NCI-H1417 (cell line): ENCODE measurements at places on chromosomes 6 and 20.

DNA sequence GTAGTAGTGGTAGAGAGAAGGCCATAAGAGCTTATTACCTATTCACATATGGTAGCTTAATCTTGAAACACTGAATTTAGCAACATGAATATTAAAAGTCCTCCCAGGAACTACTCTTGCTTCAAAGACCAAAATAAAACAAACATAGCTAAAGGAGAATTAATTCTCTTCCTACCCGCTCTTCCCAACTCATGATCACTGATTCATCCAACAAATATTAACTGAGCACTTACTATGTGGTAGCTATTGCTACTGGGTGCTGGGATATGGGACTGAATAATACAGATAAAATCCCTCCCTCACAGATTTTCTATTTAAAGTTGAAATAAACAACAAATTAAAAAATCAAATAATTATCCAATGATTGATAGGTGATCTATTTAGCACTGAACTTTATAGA lies 287.1 kb downstream of the BTBD9 start:
- DNase-seq = no peak

- DNase-seq = no peak
These were observed 315.6 kb downstream of the TPBG start for GRCh38 chr6:82679232-82679631.

GRCh38 chr6:4781426-4781825 lies 5.2 kb downstream of the CDYL start:
- DNase-seq = no peak

- DNase-seq = peak; percentile 8
These were observed 169.1 kb upstream of the CDYL start for GRCh38 chr6:4606821-4607704.

GRCh38 chr6:109261811-109262210 lies 120.5 kb downstream of the CD164 start:
- no peak for DNase-seq

DNA sequence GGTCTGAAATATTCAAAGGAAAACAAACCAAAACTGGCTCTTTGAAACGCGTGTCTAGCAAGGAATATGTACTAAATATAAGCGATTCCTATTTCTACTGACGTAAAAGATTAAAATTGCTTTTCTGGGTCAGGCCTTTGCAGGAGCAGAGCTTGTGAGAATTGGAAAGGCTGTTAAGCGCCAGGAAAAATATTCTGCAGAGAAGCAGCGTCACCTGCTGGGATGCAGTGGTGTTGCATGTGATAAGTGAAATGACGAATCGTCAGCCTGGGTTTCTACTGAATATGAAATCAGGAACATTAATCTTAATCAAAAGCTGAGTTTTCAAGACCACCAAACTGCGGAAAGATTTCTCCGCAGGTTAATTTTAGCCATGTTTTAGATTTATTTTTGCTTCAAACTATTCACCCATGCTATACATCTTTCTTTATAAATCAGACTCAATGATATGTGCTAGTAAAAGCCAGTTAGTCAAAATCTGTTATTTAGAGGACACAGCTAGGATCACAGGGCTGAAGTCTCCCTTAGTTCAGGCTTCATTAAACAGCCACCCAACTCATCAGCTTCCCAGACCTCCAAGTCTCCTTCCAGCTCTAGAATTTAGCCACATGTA lies 67.4 kb downstream of the ALDH8A1 start:
- DNase-seq = peak; percentile 86

DNA sequence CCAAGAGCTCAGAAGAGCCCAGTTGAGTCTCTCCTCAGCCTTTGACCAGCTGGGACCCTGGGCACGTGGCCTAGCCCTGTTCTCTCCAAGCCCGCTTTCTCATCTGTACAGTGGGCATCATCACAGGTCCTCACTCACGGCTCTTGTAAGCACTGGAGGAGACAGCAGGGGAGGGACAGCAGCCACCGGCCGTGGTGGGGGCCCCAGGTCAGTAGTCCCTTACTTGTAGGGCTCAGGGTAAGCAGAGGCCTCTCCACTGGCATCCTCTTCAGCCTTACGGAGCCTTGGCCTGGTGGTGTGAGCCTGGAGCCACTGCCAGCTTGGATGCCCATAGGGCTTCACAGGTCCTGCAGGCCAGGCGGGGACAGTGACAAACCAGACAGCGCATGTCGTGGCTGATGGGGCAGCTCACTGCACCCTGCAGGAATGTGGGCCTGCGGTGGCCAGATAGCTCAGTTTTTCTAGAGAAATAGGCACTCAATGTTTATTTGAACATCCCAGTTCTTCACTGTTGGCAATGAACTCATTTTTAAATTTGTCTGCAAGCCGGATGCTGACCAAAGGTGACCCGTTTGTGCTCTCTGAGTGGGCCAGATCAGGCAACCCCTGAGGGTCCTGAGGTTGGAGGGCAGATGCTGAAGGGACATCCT lies 65.1 kb downstream of the ADNP start:
- no peak for DNase-seq

GRCh38 chr6:11277275-11278206 lies 45.1 kb upstream of the NEDD9 start:
- no peak for DNase-seq

DNA sequence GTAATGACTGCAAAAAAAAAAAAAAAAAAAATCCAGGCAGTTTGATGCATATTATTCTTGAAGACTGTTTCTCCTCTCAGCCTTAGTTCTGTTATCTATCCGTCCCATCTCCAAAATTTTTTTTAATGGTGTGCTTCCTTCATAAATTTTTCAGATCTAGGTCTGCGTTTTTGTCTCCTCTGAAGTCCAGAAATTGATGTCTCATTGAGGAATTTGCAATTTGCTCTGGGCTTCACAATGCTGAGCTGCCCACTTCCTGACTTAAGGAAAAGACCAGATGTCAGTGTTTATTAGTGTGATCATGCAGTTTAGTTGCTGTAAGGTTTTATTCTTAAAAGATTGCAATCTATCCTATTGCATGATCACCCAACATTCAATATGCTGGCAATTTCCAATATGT lies 297.6 kb downstream of the ZNF217 start:
- no peak for DNase-seq
